ENCODE measurements at places on chromosomes 4 and X.

- no peak for DNase-seq
Observed at GRCh38 chrX:150649096-150649870, 43.9 kb upstream of the MTMR1 start.

DNA sequence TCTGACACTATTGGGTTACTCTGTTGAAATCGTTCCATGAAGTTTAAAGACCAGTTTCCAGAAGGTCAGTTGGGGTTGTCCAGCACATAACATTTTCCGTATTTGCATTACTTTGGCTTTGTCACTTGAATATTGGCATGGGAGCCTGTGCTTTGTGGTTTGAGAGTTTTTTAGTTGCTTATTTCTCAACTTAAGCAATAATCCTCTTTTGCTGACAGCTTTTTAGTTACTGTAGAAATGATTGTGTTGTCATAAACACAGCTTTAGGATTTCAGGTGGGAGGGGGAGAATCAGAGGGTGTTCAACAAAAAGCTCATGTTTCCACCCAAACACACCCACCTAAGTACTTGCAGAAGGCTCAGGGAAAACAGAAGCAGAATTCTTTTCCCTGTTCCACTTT, 210.7 kb upstream of the TLL1 start:
- no peak for DNase-seq

DNA sequence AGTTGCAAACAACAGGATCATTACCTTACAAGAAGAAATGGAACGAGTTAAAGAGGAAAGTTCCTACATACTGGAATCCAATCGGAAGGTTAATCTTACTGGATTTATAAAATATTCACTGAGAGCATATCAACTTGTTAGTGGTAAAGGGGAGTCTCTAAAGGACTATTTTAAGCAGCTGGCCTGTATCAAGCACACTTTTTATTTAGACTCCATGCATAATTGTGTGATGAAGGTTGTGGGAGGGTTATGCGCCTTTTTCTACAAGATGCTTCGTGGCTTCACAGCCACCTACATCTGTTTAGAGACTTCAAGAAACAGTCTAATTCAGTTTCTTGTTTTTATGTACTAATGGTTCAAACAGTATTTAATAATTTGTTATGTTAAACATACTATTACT, 56.6 kb downstream of the GRSF1 start:
- no peak for DNase-seq

GRCh38 chrX:24294619-24295018, 19.2 kb downstream of the SUPT20HL2 start:
- no peak for DNase-seq

DNA sequence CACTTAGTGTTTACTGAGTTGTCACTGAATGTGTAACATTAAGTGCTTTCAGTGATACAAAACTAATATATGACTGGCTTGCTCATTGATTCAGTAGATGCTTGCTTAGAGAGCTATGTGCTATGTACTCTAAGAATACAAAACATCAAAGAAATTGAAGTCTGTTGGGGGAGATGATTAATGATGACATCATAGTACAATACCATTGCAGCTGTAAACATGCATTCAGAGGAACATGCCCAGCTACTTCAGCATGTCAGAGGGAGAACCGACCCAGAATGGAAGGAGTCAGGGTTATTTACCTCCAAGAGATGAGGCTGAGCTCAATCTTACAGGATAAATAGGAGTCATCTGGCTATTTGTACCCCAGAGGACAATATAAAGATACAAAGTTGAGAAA, 290.8 kb downstream of the TENM3 start:
- DNase-seq = no peak

DNA sequence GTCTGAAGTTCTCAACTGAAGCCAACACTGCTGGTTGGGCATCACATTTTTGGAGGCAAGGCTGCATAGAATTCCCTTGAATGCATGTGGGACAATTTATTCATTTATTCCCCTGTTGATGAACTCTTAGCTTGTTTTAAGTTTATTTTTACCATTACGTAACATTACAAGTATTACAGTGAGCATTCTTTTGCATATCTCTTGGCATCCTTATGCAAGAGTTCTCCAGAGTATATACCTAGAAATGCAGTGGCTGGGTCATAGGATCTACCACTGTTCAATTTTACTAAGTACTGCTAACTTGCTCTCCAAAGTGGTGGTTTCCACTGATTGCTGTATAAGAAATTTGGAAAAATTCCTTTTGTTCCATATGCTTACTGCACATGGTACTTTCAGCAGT, 66.5 kb downstream of the UCHL1 start:
- DNase-seq = no peak

DNA sequence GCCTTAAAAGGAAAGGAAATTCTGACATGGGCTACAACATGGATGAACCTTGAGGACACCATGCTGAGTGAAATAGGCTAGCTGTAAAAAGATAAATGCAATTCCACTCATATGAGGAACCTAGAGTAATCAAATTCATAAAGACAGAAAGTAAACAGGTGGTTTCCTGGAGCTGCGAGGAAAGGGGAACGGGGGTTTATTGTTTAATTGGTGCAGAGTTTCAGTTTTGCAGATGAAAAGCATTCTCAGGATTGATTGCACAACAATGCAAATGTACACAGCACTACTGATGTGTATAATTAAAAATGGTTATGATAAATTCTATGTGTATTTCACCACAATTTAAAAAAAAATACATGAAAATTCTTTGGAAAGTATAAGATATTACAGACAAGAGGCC, 24.0 kb downstream of the PLRG1 start:
- DNase-seq = peak; percentile 8

- no peak for DNase-seq
Observed at GRCh38 chr4:181431661-181432060, 811.5 kb upstream of the TENM3 start.

DNA sequence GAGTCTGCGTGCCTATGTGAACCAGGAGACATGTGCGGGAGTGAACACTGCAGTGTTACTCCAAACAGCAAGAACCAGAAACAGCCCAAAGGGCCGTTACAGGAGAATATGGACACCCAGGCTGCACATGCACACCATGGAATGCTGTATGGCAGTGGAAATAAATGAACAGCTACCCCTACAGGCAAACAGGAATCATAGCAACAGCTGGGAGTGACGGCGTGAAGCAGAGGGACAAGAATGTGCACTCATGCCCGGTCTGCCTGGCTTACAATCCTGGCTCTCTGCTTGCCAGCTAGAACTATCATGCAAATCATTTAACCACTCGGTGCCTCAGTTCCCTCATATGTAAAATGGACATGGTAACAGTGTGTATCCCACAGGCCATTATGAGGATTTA, 16.6 kb downstream of the GPKOW start:
- no peak for DNase-seq

DNA sequence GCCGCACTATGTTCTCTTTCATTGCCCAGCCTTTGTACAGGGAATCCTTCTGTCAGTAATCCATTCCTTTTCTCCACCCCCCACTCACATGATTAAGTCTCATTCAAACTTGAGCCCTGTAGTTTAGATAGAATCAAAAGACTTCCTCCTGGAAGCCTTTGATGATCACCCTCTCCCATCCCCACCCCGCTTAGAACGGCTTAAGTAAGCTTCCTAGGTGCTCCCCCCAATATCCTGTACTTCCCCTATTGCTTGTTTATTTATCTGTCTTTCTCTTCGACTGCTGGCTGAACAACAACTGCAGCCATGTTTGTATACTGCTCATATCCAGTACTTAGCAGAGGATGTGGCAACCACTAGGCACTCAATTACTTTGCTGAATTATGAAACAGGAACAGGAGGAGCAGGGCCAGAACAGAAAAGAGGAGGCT, 38.5 kb upstream of the GPC3 start:
- DNase-seq = no peak

GRCh38 chr4:768995-769394, 56.9 kb downstream of the CPLX1 start:
- no peak for DNase-seq

GRCh38 chr4:81756973-81757372, 285.3 kb upstream of the RASGEF1B start:
- DNase-seq = no peak

- DNase-seq = no peak
Observed at GRCh38 chr4:124904723-124905388, 192.3 kb upstream of the ANKRD50 start.

DNA sequence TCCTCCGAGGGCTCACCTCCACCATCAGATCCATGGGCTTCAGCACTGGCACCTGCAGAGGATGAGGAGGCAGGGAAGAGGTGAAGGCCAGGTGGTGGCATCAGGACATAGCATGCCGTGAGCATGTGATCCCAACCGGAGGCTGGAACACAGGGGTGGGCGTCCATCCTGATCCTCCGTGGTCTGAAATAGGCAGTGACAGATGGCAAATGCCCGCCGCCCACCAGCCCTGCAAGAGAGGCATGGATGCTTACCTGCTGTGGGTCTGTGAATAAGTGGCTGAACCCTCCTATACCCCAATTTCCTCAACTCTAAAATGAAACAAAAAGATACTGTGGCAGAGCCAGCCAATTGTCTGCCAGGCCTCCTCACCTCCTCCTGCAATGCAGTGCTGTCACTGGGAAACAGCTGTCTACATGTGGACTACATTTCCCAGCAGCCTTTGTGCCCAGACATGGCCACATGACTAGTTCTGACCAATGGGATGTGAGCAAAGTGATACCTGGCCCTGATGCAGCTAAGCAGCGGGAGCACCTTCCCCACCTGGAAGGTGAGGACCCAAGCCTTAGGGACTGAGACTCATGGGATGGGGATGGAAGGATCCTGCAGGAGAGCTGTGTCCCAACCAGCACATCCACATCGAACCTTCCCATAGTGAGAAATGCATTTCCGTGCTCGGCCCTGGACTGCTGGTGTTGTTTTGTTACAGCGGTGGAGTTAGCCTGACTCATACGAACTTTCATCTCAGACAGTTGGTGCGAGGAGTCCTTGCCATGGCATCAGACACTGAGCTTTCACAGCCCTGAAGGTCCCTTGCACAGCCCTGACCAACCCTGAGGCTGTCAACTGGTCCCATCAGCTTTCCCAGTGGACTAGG, 99.5 kb downstream of the PPP2R2C start:
- DNase-seq = peak; percentile 85

GRCh38 chr4:80204433-80205011, 7.2 kb downstream of the PRDM8 start:
- DNase-seq = no peak

- no peak for DNase-seq
Observed at GRCh38 chrX:38664285-38664684, 102.9 kb downstream of the TSPAN7 start.

GRCh38 chrX:135528756-135529155, 8.3 kb downstream of the INTS6L start:
- no peak for DNase-seq

GRCh38 chrX:132063862-132064261, 40.8 kb downstream of the STK26 start:
- DNase-seq = no peak

DNA sequence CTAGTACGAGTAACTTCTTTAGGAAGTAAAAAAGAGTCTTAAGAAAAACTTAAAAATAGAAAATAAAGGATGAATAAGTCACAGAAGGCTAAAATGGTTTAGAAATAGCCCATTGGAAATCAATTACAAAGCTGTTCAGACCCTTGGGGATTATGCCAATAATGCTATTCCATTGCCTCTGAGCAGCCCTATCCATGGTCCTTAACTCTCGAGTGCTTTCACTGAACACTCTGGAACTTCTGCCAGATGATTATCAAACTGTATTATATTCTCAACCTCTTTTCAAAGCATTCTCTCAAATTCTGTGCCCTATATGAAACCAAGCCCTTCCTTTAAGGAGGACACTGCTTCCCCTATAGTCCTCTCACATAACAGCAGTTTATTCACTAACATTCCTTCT, 17.0 kb downstream of the SLC9B1 start:
- no peak for DNase-seq

GRCh38 chr4:159273141-159273438, 170.2 kb downstream of the RAPGEF2 start:
- no peak for DNase-seq

GRCh38 chrX:54043541-54044125, 640 bp downstream of the PHF8 start:
- DNase-seq = peak; percentile 28

DNA sequence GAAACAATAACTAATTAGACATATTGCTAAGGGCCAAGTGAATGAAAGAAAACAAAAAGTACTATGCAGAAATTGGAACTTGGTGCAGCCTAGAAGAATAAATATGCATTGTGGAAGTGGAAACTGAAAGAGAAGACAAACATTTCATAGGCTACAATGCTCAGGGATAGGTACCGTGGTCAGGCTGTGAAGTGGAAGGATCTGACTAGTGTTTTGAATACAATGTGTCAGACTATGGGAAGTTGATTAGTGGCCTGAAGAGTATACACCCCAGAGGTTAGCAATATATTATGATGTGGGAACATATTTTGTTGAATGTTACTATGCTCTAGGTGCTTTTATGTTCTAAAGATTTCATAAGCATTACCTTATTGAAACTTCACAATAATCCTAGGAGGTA, 36.8 kb downstream of the GPRIN3 start:
- DNase-seq = no peak

DNA sequence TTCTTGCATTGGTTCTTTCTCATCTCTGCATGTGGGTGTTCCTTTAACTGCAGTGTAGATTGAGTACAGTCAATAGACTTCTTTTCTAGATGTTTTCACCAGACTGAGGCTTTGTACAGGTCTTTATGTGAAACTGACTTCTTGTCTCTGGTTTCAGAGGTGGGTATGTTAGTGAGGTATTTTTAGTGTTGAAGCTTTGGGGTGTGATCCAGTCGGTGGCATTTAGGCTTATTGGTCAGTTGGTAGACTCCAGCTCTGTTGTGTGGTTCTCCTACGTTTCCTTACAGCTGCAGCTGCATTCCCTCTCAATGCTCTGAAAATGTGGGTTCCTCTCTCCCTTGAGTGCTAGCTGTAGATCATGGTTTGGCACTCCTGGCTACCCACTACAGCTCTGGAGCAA, 21.3 kb upstream of the AMBN start:
- no peak for DNase-seq

DNA sequence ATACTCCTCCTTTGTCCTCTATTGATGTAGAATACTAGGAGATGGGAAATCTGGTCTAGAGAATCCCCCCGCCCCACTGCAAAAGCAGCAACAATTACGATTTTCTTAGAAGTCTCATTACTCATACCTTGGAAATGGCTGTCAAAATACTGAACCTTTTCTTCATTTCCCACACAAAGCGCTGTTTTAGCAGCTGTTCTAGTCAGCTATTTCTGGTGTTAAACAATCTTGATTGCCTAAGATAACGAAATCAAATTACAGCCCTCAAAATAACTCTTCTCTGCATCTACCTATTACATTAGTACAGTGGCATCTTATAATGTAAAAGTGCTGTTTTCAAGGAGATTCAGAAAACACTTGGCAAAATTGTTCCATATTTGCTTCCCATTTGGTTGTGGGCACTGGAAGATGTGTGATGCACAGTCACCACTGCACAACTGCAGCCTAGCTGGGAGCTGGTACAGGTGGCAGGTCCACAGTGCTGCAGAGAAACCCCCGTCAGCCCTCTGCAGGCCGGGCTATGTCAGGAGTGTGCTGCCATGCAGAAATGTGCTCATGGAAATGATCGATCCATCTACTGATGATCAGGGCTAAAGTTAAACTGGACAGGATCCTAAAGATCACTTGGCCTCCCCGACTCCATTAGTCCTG, 50.4 kb downstream of the TBC1D9 start:
- no peak for DNase-seq
